ENCODE measurements at places on chromosomes 5 and 9.

DNA sequence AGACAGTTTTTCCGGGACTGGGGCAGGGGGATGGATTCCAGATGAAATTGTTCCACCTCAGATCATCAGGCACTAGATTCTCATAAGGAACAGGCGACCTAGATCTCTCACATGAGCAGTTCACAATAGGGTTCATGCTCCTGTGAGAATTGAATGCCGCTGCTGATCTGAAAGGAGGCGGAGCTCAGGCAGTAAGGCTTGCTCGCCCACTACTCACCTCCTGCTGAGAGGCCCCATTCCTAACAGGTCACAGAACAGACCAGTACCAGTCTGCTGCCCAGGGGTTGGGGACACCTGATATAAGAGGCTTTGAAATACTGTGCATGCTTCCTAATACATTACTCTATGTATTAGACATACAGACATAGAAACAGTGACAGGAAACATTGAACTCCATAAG lies 41.1 kb downstream of the PTPRD start:
- DNase-seq: no peak

DNA sequence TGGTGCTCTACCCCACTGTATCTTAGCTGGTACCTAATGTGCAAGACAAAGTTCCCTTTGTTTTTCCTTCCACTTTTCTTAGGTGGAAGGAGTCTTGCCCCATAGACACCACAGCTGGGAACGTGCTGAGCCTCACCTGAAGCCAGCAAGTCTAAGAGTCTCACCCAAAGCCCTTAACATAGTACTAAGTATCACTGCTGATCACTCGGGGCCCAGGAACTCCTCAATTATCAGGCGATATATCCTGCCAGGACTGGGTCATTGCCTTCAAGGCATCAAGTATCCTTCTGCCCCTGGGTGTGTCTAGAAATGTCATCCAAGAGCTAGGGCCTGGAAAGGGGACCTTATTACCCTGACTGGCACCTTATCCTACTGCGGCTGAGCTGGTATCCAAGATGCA lies 123.9 kb downstream of the PTPRD start:
- no peak for DNase-seq

DNA sequence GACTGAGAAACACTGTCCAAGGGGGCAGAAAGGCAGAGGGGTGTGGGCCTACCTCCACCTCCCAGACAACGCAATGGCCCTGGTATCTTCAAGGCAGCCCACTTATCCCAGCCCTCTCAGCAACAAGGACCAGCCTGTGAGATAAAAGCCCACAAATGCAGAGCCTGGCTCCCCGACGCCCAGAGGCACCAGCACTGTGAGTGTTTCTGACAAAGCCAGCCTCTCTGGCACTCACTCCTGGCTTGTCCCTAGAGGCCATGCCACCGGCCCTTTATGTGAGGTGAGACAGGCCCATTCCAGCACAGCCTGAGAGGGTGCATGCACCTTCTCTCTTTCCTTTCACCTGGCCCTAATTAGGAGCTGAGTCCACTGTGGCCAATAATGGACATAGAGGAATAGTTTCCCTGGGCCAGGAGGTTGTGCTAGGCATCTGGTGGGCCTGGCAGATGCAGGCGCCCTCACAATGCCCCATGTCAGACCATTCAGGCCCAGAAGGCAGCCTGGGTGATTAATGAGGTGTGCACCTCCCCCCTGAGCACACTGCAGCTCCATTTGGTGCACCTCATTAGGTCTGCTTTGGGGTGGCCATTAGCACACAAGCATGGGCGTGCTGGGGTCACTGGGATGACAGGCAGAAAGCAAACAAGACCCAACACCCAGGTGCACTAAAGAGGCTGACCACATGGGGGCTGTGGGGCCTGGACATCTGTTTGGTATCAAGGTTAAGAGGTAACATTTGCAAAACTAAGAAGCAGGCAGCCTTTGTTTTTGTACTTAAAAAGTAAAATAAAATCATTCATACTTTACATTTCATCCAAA lies 176.0 kb downstream of the MED10 start:
- peak; percentile 34 for DNase-seq

DNA sequence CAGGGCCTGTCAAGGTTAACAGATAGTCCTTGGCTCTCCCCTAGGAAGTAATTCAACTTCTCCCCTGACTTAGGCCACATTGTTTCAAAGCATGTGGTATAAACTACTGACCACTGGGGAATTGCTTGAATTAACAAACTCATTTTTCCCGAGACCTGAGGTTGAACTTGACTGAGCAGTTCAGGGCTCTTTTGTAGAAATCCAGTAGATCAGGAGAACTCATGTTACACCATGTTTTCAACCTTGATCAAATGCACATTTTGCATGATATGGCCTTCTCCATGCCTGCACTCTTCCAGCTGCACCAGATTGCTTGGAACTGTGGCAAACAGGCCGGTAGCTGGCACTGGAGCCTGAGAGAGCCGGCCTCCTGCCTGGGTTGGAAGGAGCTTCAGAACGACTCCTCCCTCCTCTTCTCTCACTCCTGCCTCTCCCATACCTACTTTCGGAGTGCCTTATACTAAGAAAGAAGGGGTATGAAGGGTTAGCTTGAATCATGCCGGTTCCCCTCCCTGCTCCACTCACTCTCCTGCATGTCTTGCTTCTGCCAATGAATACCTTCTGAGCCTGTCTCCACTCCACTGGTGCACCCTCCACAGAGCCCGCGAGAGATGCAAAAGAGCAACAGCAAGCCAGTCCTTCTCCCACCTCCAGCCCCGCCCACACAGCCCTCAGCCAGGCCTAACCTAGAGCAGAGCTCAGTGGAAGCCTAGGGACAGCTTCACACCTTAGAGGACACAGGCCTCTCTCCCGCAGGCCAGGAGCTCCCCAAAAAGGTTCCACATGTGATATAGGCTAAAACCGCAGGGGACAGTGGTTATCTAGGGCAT lies 159.4 kb downstream of the MACROH2A1 start:
- DNase-seq: peak; percentile 13

DNA sequence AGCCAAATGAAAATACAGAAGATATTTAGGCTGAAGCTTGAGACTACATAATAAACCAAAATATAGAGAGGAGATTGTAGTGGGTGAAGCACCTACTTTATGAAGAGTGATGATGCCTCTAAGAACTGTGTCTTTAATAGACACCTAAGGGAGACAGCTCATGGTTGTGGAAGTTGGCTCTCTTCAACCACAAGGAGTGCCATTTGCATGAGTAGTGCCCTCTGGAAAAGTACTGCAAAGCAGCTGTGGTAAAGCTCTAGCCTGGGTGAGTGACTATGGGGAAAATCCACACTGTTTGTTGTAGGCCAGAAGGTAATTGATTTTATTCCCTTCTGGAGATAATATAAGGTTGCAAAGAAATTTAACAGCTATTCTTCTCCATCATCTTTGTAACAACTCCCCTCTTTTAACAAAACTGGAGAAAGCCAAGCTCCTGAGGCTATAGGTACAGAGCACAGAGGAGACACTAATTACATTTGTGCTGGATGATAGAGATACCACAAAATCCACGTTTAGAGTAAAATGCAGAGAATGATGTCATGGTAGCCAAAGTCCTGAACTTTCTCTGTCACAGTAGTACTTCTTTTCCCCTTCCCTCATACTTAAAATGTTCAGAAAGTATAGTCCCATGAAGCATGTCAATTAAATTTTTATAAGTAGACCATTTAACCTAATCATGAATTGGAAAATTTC lies 122.8 kb downstream of the STARD4 start:
- DNase-seq: no peak

DNA sequence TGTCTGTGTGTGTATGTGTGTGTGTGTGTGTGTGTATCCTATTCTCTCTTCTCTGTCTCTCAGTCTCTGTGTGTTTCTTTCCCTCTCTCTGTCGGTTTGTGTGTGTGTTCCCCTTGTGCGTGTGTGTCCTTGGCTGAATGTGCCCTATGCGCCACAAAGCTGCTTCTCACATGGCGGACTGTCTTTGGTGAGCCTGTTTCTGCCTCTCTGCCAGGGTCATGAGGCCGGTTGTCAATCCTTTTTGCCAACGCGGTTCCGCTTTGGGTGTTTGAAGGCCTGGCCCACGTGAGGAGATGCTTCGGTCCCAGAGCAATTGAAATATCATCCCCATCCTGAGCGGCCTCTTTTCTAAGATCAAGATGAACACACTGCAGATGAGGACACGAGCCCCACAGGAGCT lies 476.0 kb downstream of the SPATA31A7 start:
- no peak for DNase-seq

- no peak for DNase-seq
Observed at GRCh38 chr9:79352322-79352721, 219.4 kb upstream of the TLE4 start.

- DNase-seq: no peak
Observed at GRCh38 chr5:117682416-117682815, 1107.8 kb upstream of the SEMA6A start.

GRCh38 chr5:50727149-50727496 lies 60.7 kb downstream of the PARP8 start:
- DNase-seq: no peak

DNA sequence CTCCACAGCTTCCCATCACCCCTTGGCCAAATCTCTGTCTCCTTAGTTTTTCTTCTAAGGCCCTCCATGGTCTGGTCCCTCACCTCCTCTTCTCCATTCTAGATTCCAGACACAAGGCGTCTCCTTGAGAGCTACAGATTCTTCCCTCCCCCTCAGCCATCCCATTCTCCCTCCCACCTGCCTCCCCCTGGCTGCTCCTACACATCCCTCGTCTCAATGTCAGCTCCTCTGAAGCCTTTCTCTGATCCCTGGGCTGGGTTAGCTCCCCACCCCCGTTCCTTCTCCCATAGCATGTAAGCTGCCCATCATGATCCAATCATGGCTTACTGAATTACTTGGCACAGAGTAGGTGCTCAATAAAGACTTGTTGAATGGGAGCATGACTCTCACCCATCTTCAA lies 69.0 kb downstream of the ANKH start:
- DNase-seq: no peak

DNA sequence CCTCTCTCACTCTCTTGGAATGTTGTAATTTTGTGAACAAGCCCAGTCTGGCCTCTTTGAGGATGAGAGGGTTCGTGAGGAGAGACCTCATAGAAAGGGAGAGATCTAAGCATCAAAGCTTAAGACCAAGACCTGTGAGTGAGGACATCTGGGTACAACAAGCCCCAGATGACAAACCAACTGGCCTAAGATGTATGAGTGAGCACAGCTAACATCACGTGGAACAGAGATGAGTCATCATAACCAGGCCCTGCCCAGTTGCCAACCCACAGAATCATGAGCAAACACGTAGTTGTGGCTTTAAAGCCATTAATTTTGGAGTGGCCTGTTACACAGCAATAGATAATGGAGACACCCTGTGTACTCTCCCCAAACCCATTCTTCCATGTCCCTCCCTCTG lies 439.1 kb upstream of the KIF2A start:
- DNase-seq: no peak

GRCh38 chr5:72550595-72550994 lies 43.4 kb upstream of the ZNF366 start:
- no peak for DNase-seq

DNA sequence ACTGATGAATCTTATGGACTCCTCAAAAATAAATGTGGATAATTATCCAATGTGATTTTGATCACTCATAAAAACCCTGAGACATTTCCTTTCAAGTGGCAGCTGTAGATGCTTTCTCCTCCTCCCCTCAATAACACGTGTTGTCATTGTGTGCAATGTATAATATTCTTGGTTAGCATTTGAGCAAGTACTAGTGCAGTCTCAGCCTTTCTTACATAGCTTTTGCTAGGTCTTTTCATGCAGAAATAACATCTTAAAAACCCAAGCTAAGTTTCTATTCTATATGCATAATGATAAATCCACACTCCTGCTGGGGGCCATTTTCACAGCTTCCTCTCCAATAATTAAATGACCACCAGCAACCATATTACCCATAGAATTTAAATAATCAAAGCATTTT lies 1835.2 kb upstream of the NUDT12 start:
- DNase-seq: no peak

DNA sequence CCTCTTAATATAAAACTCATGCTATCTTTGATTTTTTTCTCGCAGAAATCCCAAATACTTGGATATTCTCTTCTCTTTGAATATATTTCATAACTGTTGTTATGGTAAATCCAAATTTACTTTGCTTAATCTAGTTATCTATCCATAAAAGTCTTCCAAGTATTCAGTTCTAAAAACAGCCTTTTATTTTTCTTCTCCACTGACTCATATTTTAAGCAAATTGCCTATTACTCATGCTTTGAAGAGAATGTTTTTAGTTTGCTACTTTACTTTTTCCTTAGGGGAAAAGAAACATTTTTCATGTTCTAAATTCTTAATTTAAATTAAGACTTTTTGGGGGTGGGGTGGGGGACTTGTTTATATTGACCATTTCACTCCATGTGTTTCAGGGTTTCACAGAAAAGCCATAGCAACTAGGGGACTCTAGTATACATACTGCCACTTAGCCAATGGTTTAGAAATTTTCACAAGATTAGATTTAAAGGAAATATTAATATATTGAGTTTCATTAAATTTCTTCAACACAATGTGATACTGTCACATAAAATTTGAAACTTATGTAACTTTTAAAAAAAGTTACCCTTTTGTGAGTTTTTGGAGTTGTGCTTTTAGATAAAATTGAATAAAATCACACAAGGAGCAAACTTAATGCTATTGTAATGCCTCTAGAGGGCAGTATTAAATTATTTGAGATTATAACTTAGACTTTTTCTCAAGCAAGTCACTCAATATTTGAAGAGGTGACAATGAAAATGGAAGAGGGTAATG lies 545.8 kb upstream of the ARRDC3 start:
- DNase-seq: no peak

- no peak for DNase-seq
Observed at GRCh38 chr9:1532171-1532570, 482.0 kb downstream of the DMRT2 start.

- DNase-seq: no peak
Observed at GRCh38 chr9:132794730-132795380, 83.2 kb downstream of the AK8 start.

GRCh38 chr9:14445946-14446345 lies 132.0 kb upstream of the NFIB start:
- DNase-seq: no peak

GRCh38 chr9:89953824-89954615 lies 349.2 kb downstream of the GADD45G start:
- no peak for DNase-seq

GRCh38 chr9:94679587-94679986 lies 40.3 kb upstream of the FBP1 start:
- no peak for DNase-seq

DNA sequence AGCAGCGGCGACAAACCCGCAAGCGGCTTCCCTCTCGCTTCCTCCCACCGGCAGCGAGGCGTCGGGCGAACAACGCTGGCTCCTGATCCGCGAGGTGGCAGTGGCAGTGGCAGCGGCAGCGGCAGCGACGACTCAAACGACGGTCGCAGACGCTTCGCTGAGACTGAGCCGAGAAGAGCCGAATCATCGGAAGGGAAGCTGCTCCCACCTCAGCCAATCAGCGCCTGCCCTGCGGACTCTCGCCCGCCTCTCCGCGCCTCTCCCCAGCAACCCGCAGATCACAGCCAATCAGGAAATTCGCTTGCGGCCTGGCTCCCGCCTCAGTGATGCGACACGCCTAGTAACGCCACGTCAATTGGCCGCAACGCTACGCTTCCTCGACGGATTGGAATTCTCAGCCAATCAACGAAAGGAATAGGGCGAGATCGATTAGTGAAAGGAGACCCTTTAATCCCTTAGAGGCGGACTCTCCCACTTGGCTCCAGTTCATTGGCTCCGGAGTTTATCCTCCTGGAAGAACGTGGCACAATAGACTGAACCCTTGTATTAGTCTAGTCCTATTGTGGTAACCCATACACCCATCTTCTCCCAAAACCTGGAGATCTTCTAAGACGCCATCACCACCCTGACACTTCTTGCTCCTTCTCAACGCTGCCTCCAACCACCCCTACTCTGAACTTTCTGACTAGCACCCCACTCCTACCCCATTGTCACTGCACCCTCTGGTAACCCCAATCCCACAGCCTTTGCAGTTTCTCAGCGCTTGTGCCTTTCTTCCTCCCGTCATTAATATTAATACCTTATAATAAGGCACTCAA lies at the start of gene VCP:
TSS of gene VCP (minus strand) at position 165 of the 818 bp plus-strand sequence. CDS start 272 bp downstream, outside the sequence.
- DNase-seq: peak; percentile 99
